ENCODE measurements at places on chromosomes 11 and 22. TPM values are rescaled to one million over a fixed set of nuclear protein-coding genes. Genes with fewer than 3 reads are reported as not detected.

PITPNB gene
- total RNA-seq = 78.7 TPM

LINC01488 gene
- not detected for total RNA-seq

DAGLA gene
- 4.8 TPM for total RNA-seq

CD6 gene
- not detected for total RNA-seq

CDC42EP2 gene
- 7.3 TPM for total RNA-seq
